Testis (tissue), 5 donors: ENCODE measurements at places on chromosomes 4 and X.
A peak's percentile ranks its signal among the peaks of the same experiment; 100 is the strongest.

DNA sequence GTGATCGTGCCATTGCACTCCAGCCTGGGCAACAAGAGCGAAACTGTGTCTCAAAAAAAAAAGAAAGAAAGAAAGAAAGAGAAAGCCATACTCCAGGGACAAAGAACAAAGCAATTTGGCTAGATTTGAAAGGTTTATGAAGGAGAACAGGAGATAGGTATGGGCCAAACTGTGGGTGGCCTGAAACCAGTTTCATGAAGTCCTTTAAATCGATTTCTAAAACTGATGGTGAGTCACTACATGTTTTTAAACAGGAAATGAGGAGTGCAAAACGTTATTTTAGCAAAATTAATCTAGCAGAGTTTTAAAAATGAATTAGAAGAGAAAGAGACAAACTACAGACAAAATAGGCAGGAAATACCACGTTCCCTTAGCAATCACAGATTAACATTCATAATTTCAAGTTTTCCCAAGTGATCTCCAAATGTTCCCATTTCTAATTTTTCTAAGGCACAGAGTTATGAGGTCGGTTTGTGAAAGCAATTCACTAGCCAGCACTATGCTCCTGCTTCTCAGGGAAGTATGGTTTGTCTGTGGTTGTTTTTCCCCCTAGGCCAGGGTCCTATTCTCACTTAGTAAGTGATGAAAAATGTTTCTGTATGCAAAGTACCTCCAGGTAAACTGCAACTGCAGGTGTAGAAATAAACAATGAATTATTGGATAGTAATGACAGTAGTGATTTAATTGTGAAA is 190.6 kb downstream of the PPP3CA start:
- no peak for DNase-seq

DNA sequence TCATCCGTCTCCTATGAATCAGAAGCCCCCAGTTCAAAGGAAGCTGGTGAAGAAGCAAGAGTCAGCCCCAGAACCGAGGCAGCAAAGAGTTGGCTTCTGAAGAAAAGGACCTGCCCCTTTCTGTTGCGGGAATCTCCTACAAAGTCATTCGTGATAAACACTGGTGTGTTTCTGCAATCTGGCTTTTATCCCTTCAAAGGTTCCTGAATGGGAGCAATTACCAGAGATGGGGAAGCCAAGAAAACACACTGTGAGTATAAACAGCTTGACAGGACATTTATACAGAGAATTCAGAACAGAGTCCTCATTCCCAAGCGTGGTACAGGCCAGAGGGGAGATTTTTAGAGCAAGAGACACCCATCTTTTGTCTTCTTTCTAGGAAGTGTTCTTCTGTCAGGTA is 226.8 kb upstream of the LNX1 start:
- no peak for DNase-seq

DNA sequence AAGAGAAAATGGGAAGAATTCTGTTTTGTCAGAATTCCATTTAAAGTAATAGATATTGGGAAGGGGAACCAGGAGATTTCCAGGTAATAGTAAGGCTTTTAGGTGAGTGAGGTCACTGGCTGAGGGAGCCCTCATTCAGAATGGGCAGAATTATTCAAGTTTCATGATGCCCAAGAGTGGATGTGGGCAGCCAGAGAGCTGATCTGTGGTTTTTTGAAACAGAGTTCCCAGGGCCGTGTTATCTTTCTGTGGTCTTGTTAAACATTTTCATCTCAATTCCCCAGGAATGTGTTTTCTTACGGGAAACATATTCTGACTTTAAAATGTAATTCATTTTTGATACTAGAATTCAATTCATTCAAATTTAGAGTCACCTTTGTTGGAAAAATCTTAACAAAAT is 182.0 kb upstream of the AADAT start:
- no peak for DNase-seq

- no peak for DNase-seq
Observed at GRCh38 chrX:36856849-36857248, 151.3 kb upstream of the FAM47C start.

DNA sequence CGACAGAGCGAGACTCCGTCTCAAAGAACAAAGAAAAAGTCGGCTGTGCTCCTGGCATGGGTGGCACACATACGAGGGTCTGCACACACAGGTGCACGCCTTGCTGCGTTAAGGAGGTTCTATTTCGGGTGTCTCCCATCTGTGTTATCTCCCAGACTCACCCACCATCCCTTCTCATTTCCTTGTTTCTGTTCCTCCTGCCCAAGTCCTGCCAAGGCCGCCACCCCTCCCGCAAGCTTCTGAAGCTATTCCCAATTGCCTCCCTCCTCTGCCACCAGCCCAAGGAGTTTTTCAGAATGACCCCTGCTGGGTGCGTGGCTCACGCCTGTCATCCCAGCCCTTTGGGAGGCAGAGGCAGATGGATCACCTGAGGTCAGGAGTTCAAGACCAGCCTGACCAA is 6.0 kb upstream of the IL3RA start:
- DNase-seq: no peak

DNA sequence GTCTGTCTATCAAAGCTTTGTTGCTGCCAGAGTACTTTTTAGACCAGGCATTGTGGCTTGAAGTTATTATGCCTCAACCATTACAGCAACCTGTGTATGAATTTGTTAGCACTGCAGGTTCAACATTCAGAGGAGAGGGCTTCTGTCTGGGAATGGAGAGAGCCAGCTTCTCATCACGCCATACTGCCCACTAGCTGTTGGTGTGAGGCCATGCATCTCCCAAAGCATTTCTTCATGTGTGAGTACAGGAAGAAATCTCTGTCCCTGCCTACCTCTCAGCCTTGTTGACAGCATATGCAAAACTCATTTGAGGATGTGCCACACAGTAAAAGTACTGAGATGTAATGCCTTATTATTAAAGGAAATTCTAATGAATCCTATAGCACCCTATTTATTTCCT is 76.9 kb upstream of the PPARGC1A start:
- peak; percentile 47 for DNase-seq

GRCh38 chr4:57490520-57491255 is 380.5 kb upstream of the IGFBP7 start:
- DNase-seq: peak; percentile 62

DNA sequence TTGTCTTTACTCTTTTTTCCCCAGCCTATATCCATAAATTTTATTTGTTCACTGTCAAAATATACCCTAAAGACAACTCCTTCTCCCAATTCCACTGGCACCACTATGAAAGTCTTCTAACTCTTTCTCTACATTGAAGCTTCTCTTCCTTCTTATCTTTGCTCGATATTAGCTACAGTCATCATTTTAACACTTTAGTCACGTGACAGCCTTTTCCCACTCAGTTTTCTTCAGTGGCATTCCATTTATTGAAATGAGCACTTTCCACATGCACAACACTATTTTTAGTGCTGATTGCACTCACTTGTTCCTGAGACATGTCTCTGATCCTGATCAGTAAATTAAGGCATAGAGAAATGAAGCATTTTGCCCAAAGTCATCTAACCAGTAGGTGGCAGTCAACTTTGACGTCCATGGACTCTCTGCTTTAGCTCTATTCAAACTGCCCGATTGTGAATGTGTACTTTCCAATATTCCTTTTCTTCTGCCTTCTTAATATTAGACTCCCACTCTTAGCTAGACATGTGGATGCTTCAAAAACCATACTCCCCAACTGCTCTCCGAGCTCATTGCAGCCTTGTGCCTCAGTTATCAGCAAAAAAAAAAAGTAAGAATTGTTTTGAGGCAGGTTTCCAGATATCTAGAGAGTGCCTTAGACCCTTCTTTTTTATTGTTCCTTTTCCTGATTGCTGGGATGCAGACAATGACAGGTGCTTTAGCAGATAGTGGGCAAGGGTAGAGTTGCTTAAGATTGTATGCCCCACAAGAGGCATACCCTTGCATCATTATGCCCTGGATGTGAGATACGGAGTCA is 394.4 kb upstream of the ADGRL3 start:
- DNase-seq: peak; percentile 40

- no peak for DNase-seq
Observed at GRCh38 chrX:136480383-136480782, 7.4 kb upstream of the BRS3 start.

DNA sequence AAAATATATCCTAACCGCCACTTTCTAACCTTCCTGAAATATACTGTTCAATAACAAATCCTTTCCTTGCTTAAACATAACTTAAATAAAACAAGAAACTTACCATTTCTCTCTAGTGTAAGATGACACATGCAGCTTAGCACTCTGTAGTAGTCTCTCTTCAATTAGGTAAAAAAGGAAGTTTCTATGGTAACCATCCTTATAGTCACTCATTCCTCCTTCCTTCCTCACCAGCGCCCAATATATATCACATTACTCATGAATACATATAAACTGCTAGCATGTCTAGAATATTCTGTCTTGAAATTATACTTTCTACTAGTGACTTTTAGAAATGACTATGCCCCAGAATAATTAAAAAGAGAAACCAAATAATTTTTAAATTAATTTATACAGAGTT is 112.2 kb downstream of the SNCA start:
- no peak for DNase-seq

- DNase-seq: no peak
Observed at GRCh38 chr4:2217726-2218125, 24.2 kb downstream of the HAUS3 start.

- no peak for DNase-seq
Observed at GRCh38 chrX:119062750-119063374, 9.9 kb upstream of the CT47C1 start.

- DNase-seq: no peak
Observed at GRCh38 chrX:2824886-2825285, 3.8 kb upstream of the GYG2 start.

GRCh38 chrX:7272346-7272745 is 124.4 kb upstream of the PUDP start:
- no peak for DNase-seq

- no peak for DNase-seq
Observed at GRCh38 chrX:41705680-41706374, 17.1 kb downstream of the GPR34 start.

- no peak for DNase-seq
Observed at GRCh38 chrX:96563646-96564045, 121.0 kb upstream of the DIAPH2 start.

DNA sequence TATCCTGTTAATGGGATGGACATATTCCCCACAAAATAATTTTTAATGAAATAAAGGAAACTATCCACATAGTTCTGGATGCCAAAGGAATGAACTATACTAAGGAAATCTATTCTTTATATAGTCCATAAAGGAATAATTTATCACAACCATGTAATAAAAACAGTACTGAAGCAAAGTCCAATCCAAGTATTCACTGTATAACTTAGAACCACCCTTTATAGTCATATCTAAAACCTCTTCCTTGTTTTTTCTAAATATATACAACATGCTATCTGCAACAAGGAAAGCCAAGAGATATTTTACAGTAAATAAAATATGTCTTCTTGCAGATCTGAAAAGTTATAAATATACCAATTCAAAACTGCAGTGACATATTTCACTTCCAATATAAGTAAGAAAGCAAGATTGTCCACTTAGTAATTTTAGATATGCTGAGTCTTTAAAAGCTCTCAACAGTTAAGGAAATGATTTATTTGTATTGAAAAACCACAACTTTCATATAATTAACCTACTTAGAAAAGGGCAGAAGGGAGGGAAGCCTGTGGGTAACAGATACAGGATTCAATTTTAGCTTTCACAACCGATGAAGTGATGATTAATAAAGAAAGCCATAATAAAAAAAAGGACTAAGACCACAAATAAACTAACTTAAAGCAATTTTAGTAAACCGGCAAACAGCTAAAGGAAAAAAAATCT is 8.0 kb downstream of the NR3C2 start:
- DNase-seq: no peak

DNA sequence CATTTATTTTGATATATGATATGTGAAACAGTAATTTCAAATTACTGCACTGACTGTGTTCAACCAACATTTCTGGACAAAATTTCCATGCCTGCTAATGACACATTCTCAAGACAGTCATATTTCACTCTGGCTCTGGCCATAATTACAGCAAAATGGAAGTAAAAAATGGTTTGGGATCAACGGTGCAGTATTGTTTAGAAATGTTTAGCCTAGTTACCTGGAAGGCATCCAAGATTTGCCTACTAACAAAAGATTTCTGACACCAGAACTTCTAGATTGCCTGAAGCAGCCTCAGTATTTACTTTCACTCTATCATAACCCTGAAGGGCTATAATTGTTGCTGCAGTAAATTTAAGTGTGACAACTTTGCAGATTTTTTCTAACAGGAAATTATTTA is 416.3 kb downstream of the PCDH10 start:
- no peak for DNase-seq

DNA sequence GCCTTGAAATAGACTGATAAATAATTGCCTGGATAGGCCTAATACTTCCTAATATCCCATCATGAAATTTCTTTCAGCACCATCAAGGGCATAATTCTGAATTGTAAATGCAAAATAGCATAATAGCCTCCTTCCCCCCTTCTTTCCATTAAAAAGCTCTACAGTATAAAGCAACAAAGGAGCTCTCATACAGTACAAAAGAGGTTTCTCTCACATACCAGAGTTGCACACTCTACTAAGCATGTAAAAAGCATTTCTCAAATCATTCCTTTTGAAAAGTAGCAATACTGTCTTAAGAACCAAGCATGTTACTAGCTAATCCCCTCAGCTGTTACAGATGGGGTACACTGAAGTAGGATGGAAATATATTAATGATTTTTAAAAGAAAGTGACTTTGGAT is 509.0 kb downstream of the KLHL13 start:
- DNase-seq: no peak

DNA sequence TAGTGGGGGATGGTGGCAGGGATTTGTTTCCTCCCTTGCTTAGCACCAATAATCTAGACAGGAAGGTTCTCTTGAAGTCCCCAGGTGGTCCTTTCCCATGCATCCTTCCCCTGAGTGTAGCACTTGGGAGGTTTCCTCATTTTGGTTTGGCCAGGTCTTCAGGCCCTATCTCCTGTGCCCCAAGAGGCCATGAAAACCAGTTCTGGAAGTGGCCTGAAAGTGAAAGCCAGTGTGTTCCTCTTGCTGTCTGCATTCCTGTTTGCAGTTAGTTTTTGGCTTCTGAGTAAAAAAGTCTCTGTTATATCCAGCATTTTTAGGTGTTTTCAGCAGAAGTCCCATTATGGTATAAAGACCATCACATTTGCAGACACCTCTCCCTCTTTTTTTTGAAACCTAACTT is 59.5 kb downstream of the MTM1 start:
- DNase-seq: no peak

- DNase-seq: no peak
Observed at GRCh38 chr4:4862665-4863482, 3.4 kb downstream of the MSX1 start.

DNA sequence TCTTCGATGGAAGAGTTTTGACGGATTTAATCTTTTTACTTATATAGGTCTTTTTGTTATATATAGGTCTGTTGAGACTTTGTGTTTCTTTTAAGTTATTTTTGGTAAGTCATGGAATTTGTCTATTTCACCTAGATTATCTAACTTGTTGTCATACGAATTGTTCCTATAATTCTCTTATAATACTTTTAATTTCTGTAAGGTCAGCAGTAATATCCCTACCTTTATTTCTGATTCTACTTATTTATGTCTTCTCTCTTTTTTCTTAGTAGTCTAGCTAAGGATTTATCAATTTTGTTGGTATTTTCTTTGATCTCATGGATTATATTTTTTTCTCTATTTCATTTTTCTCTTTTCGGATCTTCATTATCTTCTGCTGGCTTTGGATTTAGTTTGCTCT is 11.6 kb downstream of the SAP30 start:
- no peak for DNase-seq
